ENCODE measurements at places on chromosomes 5 and 9. TPM values are rescaled to one million over a fixed set of nuclear protein-coding genes. Genes with fewer than 3 reads are reported as not detected.

ORM2 gene
- total RNA-seq: not detected

SLC6A7 gene
- total RNA-seq: not detected

PTGDS gene
- total RNA-seq: not detected

PGM5 gene
- total RNA-seq: 5.5 TPM

FOXD4L5 gene
- not detected for total RNA-seq

CBY3 gene
- not detected for total RNA-seq

PLAC8L1 gene
- total RNA-seq: not detected

TAF1L gene
- not detected for total RNA-seq

SNX30 gene
- total RNA-seq: 3.4 TPM

CDX1 gene
- total RNA-seq: not detected

ITGA2 gene
- 33.3 TPM for total RNA-seq

ANKRD31 gene
- total RNA-seq: not detected

GABRA6 gene
- not detected for total RNA-seq

BSPRY gene
- total RNA-seq: not detected

C5orf58 gene
- total RNA-seq: not detected

LRRC19 gene
- not detected for total RNA-seq

SPAG8 gene
- total RNA-seq: not detected

WNK2 gene
- not detected for total RNA-seq

KCTD16 gene
- 0.05 TPM for total RNA-seq

TMEM161B gene
- total RNA-seq: 4.7 TPM

GABRP gene
- total RNA-seq: 1.5 TPM

BARHL1 gene
- not detected for total RNA-seq

C5orf63 gene
- total RNA-seq: 5.9 TPM

SPATA6L gene
- total RNA-seq: 0.94 TPM

LCN6 gene
- total RNA-seq: not detected

BTNL9 gene
- not detected for total RNA-seq

SMIM33 gene
- not detected for total RNA-seq

LYSMD3 gene
- total RNA-seq: 17.9 TPM

ASTN2 gene
- total RNA-seq: 2.3 TPM

FYB1 gene
- not detected for total RNA-seq

SEMA6A gene
- total RNA-seq: 2.0 TPM

SPTAN1 gene
- 244 TPM for total RNA-seq

ADGRD2 gene
- not detected for total RNA-seq

GPR107 gene
- total RNA-seq: 16.9 TPM

SV2C gene
- not detected for total RNA-seq

NSG2 gene
- total RNA-seq: not detected

ZFP2 gene
- 0.60 TPM for total RNA-seq

MAMDC4 gene
- total RNA-seq: 1.9 TPM

TMC1 gene
- total RNA-seq: 0.13 TPM

PCDHB16 gene
- 0.25 TPM for total RNA-seq

Data from mammary microvascular endothelial cell (primary cell).